ENCODE measurements at places on chromosomes 5 and 9.

DNA sequence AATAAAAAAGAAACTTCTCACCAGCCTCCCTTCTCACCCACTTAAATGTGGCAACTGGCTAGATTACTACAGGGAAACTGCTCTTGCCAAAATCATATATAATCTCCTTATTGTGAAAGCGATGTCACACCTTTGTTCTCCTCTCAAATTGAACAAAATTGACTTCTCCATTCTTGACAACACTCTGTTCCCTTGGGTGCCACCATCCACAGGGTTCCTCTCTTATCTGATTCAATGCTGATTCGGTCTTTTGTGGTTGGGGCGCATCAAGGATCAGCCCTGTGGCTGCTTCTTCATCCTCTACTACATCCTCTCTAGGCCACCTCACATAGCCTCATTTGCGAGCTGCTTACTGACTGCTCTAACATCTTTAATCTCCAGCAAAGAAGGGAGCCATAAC, 86.1 kb downstream of the EDIL3 start:
- DNase-seq = no peak

GRCh38 chr9:133342069-133342406, 5.9 kb downstream of the MED22 start:
- DNase-seq = no peak

- no peak for DNase-seq
Measured at GRCh38 chr5:139272471-139273321, 20.8 kb upstream of the MATR3 start.

DNA sequence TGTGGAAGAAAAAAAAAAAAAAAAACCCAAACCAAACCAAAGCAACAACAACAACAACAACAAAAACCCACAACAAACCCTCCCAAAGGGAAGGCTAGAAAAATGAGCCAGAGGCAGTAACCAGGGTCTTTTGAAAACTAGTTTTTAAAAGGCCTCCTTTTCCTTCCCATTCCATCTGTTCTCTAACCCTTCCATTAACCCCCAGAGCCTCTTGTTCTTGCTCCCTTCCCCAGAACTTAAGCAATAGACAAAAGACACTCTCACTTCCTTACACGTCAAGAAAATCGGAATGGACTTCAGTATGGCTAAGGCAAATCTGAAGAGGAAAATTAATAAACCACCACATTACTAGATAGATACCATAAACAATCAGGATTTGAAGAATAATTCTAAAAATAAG, 292.8 kb downstream of the ARL15 start:
- no peak for DNase-seq

- DNase-seq = no peak
Measured at GRCh38 chr5:71782393-71782770, 63.3 kb downstream of the CARTPT start.

DNA sequence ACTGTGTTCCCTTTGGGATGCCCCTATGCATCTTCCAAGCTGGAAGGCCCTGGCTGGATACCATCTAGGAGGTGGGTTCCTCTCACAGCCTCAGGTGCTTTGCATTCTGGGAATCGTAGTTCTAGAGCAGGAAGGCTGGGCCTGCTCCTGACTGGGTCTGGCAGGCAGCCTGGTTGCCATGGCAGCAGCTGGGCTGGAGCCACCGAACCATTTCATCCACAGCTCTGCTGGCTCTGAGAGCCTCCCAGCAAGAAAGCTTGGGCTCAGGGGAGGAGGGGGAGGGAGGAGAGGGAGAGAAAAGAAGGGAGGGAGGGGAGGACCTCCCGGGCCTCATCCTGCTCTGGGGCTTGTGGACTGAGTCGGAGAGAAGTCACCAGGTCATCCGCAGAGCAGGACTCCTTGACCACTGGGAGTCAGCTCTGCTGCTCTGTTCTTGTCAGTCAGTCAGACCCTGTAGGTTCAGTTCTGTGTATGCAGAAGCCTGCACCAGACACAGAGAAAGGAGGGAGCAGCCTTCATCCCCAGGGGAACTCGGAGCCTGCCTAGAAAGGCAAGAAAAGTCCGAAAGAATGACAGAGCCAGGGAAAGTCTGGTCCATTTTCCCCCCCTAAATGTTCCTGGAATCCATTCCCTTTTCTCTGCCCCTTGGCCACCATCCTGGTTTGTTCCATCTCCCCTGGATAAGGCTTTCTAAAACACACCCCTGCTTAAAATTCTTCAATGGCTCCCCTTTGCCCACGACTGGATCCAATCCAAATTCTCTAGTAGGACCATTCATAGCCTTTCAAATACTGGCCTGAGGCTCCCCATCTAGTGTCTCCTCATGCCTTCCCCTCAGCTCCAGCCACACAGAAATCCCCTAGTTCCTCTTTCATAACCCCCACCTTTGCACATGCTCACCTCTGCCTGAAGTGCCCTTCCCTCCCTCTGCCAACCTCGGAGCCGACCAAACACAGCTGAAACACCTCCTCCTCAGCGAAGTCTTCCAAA, 65.4 kb upstream of the ARAP3 start:
- no peak for DNase-seq

- DNase-seq = no peak
Measured at GRCh38 chr9:75707191-75707590, 183.3 kb upstream of the PCSK5 start.

DNA sequence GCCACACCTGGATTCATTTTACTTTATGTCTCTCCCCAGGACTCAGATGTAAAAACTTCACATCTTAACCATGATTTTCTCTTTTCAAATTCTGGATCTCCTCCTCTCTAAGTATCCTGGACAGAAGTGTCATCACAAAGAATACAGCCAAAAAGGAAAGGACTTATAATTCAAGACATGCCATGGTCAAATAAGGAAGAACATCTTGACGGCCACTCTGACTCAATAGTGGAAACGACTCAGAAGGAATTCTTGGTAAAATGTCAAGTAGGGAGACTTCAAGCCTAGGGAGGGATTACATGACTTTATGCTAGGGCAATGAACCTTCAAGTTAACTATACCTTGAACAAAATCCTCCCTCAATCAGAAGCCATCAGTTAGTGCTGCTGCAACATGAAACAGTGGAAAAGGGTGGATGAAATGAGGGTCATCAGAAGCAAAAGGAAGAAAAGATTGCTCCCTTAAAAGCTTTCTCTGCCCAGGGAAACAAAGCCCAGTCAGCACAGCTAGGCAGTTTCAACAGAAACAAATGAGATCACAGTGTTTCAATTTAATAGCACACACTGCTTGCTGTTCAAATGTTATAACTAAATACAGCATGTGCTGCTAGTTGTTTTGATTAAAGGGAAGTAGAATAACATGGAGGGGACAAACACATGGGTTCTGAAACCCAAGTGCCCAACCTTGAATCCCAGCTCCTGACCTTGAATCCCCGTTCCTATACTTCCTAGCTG, 101.4 kb downstream of the LPAR1 start:
- DNase-seq = no peak

All from stimulated activated CD8-positive, alpha-beta memory T cell treated with anti-CD3 and anti-CD28 coated beads, Interleukin-15, amount 100 ng/mL, for 4 hours (primary cell).